Uterus (tissue), 4 donors: ENCODE measurements at places on chromosomes 13 and 19.
A peak's percentile ranks its signal among the peaks of the same experiment; 100 is the strongest.

DNA sequence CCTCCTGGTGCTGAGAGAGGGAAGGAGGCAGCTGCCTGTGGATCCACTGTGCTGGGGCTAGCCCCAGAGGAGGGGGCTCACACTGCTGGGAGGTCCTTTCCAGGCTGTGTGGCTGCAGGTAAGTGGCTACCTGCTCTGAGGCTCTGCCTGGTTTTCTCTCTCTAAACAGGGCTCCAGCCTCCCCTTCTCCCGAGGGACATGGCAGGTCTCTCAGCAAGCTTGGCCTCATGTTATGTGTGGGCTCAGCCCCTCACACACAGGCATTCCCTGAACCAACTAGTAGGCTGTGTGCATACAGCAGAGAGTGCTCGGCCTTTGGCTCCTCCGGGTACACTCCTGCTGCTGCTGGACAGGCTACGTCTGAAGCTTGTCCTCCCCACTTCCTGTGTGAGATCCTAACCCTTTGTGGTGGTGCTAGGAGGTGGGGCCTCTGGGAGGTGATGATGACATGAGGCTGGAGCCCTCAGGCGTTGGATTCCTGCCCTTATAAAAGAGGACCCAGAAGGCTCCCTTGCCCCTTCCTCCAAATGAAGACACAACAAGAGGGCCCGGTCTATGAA, 4.2 kb downstream of the ZNF835 start:
- no peak for DNase-seq

GRCh38 chr19:6062961-6063575, 47.2 kb downstream of the RFX2 start:
- peak; percentile 15 for DNase-seq

DNA sequence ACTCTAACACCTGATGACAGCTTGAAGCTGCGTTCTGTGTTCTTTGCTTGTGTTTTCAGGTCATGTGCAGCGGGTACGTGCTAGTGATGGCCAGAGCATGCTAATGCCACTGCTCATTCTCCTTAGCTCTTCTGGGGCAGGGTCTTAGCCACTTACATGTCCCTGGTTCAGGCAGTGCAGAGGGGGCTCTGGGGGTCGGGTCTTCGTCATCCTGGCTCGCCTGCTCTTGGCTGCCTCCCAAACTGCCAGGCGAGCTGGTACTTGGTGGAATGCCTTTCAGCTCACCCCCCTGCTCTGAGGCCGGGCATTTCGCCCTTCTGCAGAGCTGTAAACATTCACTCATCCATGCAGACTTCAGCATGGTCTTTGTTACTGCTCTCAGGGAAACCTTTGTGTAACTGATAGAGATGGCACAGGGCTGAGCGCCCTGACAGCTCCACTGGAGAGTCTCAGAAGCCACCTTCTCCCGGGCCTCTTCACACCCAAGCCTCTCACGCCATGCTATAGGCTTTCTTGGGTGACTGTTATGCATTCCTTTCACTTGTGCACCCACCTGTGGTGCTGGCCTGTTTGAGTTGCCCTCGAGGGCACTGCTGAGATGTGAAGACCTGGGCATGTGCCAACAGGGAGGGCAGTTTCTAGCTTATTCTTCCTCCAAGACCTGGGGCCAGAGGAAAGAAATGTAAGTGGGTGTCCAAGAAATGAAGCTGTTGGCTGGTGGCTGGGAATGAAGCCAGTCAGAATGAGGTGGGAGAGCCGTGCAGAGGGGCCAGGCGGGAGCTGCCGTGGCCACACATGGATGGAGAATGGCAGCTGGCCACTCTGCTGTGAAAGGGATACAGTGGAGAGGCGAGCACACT, 24.4 kb downstream of the FAM124A start:
- DNase-seq = no peak

DNA sequence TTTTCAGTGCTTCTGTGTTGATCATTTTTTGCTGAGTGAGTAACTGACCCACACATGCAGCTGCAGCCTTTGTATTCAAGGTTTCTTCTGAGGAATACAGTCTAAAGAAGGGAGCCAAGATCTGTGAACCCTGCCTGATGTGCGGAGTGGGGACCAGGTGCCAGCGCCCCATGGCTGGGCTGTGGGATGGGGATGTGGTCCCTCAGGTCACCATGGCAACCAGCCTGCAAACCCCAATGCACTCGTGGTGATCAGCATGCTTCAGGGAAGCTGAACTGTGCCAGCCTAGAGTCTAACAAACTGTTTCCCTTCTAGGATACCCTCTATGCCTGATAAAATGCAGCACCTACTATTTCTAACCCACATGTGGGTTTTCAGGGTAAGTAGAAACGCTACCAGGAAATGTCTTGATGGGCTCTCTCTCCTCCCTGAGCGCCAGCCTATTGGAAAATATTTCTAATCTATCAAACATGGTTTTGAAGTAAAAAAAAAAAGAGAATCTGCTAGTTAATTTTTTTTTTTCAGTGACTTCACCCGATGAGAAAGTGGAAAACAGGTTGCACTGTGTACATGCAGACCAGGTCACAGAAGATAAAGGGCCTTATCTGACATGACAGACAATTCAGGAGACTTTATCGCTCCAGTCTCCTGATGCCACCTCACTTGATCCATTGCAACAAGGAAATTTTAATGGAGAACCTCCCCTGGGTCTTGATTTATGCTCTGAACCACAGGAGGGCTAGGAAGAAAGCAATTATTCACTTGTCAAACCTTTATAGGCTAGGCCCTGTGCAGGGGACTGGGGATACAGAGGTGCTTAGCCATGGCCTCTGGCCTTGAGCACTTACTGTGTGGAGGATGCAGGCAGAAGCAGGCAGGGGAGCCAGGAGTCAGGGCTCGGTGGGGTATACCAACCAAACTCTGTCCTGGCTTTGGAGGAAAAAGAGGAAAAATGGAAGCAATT, 51.1 kb downstream of the RASL11A start:
- no peak for DNase-seq

GRCh38 chr13:83153848-83154247, 728.4 kb downstream of the SLITRK1 start:
- no peak for DNase-seq

GRCh38 chr13:48749699-48750473, 96.2 kb downstream of the CYSLTR2 start:
- peak; percentile 88 for DNase-seq

GRCh38 chr13:67119481-67119894, 110.6 kb downstream of the PCDH9 start:
- no peak for DNase-seq

DNA sequence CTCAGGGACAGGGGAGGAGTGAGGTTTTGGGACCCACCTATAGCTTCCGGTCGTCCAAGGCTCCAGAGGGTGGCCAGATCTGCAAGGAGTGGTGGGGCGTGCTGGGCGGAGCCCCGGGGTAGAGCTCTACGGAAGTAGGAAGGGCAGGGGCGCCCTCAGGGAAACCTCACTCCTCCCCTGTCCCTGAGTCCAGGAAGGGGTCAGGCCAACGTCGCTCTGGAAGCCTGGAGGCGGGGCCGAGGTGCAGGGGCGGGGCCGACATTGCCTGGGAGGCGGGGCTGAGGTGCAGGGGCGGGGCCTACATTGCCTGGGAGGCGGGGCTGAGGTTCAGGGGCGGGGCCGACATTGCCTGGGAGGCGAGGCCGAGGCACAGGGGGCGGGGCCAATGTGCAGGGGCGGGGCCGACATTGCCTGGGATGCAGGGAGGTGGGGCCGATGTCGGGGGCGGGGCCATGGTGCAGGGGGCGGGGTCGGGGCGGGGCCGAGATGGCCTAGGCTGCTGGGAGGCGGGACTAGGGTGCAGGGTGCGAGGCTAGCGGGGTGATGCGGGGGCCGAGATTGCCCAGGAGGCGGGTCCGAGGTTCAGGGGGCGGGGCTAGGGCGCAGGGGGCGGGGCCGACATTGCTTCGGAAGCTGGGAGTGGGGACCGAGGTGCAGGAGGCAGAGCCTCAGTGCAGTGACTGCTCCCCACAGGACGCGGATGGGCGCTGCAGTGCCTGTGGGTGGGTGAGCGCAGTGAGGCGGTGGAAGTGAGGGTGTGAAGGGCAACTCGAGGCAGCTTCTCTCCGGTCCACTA, 4.9 kb upstream of the PALM start:
- DNase-seq = peak; percentile 77

DNA sequence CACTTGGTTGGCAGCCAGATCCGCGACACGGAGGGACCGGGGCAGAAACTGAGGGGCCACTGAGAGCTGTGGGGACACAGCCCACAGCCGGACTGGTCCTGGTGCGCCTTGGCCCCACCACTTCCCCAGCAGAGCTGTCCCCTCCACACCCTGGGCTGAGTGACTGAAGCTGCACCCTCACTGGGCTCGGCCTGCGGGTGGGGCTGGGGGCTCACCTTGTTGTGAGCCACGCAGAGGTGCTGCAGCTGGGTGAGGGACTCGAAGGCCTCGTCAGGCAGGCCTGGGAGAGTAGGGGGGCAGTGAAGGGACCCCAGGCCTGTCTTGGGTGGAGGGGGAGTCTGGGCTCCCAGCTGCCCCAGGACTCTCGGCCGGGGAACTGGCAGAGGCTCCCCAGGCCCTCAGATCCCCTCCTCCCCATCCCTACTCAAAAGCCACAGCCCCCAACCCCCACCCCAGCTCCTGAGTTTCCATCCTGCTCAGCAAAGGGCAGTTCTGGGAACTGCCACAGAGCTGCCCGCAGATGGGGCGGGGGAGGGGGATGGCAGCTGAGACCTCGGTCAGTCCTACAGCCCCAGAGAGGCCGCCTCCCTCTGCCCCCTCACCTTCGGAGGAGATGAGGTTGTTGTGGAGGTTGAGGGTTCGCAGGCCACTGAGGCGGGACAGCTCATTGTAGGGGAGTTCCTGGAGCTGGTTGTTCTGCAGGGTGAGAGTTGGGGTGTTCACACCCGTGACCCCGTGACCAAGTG, 2.3 kb downstream of the PODNL1 start:
- DNase-seq = no peak

GRCh38 chr13:27822258-27822872, 30.1 kb downstream of the GSX1 start:
- DNase-seq = no peak

GRCh38 chr19:43754503-43755255, at the start of gene SMG9:
Gene SMG9, minus strand, starts transcription at chr19:43754962. Its CDS starts 4,221 bp downstream, at chr19:43750741.
- DNase-seq = peak; percentile 99

- no peak for DNase-seq
Observed at GRCh38 chr13:109735436-109735966, 50.9 kb downstream of the IRS2 start.

DNA sequence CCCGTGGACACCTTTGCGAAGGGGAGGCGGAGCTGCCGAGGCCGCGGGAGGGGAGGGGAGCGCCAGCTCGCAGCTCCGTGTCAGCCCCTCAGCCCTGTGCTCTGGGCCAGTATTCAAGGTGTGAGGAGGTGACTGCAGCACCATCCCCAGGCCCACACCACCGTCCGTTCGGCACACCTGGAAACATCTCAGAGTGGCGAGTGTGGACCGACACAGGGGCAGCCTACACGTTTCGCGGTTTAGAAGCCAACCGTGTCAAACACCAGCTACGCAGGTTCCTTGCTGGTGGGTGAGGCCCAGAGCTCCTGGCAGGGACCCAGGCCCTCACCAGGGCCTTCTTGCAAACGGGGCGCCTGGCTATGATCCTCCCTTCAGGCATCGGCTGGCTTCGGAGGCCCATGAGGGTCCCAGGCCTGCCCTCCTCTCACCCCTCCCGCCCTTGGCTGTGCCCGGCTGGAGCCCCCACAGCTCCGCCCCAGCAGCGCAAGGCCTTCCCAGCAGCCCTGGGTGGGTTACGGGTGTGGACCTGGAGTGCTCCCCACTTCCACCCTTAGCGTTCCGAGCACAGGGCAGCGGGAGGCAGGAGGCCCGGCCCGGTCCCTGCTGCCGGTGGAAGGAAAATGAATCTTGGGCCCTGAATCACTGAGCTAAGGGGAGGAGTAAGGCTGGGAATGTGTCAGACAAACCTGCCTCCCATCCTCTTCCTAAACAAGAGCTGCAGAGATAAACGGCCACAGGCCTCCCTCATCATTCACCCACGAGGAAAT, 1.2 kb downstream of the C13orf46 start:
- no peak for DNase-seq

- no peak for DNase-seq
Observed at GRCh38 chr13:79211377-79211776, 194.7 kb downstream of the RBM26 start.

GRCh38 chr19:31841755-31842154, 492.5 kb upstream of the TSHZ3 start:
- DNase-seq = no peak

DNA sequence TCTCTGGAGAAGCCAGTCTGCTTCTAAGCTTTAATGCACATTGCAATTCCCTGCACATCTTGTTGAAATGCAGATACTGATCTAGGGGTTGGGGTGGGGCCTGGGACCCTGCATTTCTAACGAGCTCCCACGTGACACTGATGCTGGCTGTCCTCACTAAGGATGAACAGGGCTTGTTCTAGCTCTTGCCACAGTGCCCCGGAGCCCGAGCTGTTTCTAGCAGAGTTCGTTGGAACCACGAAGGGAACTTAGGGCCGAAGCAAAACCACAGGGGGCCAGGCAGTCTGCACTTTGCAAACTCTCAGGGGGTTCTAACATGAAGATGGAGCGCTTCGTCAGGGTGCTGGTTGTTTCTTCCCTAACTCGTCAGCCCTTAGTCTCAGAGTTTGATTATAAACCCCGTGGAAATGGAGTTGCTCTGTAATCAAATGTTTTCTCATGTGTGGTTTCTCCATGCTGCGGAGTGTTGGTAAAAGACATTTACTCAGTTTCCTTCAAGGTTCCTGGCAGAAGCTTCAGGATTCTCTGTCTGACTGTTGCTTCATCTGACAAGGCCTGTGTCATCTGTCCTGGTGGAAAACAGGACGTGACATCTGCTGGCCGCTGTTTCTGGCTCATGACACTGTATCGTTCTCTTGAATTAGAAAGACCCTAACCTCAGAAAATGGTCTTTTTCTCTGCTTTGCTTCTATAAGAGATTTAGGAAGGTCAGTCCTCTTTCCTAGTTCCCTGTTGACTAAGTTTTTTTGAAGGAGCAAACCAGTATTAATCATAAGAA, 221.5 kb downstream of the TEX29 start:
- no peak for DNase-seq

DNA sequence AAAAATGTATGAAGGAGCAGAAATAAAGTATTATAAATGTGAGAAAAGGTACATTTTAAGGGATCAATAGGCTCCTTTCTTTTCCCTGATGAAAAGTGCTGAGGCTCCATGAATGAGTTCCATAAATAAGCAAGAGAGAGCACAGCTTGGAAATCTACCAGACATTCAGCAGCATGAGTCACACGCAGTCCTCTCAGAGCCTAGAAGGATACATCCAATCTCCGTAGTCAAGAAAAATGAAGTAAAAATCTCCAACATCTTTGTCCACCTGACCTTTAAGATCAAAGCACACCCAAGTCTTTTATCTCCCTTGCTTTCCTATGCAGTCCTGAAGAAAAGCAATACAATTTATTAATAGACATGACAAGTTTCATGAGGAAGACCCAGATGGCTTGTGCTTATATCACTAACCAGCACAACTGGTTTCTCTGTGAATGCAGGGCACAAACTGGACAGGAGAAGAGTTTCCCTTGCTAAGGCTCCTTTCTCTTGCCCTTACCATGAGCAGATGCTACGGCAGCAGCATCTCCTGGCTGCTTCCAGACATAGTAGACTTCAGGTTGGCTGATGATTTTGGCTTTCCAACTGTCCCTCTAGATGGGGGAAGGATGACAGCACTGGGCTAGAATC, 730.8 kb downstream of the EFNB2 start:
- DNase-seq = no peak

- no peak for DNase-seq
Observed at GRCh38 chr13:48501705-48502104, 31.2 kb downstream of the RCBTB2 start.

GRCh38 chr19:28502879-28503734, 709.8 kb downstream of the UQCRFS1 start:
- DNase-seq = no peak
